Brain (organoid and tissue), 16 donors: ENCODE measurements at places on chromosomes 12 and 14.

DNA sequence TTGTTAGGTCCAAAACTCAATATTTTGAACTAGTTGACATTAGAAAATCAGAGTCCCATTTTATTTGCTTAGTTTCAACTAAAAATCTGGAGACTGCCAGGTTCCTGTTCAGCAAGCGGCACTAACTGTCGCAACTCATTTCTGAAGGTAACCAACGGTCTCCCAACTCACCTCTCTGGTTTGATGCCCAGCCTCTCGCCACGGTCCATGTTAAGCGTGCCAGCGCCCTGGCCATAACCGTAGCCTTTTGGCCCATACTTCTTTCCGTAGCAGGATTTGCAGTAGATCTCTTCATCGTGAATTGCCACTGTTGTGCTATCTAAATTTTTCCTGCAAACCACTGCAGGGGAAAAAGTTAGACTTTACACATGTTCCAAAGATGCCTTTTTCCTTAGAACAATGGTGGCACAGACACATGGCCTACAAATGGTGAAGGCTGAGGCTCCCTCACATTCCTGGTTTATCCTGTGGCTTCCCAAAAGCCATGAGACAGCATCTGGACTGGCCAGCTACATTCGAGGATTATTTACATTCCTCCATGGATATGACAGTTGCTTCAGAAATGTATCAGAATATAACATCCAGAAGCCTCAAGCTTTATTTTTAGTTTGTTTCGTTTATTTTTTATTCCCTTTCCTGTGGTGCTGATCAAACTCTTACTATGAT is 15.7 kb downstream of the CSRP2 start:
- DNase-seq = no peak

GRCh38 chr14:86739761-86740160 is 1209.8 kb downstream of the FLRT2 start:
- DNase-seq = no peak

GRCh38 chr14:71486279-71486678 is 445.9 kb upstream of the RGS6 start:
- no peak for DNase-seq

GRCh38 chr12:63103494-63104131 is 47.4 kb downstream of the AVPR1A start:
- peak; percentile 61 for DNase-seq

- no peak for DNase-seq
Observed at GRCh38 chr12:108784270-108784669, 53.0 kb upstream of the CORO1C start.

DNA sequence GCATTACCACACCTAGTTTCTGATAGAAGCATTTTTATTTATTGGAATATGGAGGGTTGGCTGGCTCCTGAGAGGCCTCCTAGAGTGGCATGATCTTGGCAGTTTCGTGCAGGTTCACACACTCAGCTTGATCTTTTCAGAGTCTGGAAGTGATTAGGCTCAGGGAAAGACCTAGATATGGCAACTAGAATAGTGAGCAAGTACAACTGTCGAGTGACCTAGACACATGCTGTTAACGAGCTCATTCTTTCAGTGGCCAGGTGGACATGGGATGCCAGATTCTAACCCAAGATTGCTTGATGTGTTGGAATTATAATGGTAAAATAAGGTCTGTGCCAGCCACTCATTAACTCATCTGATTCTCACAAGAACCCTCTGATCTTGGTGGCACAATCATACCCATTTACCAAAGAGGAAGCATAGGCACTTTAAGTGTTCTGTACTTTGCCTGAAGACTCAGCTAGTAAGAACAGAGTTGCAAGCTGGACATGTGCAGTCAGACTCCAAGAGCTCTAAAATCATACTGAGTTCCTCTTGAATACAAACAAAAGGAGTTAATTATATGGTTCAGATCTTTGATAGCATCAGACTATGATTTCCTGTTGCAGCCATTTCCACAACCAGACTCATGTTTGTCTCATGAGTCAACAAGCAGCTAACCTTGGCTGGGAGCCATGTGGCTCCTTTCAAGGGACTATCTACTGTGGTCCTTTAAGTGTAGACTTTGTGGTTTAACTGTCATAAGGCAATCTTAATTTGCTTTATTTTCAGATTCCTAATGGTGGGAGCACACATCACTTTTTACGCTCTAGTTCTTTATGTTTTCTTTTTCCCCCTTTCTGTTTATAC is 144.2 kb downstream of the PLEKHA5 start:
- DNase-seq = no peak

- no peak for DNase-seq
Observed at GRCh38 chr14:104443391-104444158, 136.0 kb upstream of the C14orf180 start.

DNA sequence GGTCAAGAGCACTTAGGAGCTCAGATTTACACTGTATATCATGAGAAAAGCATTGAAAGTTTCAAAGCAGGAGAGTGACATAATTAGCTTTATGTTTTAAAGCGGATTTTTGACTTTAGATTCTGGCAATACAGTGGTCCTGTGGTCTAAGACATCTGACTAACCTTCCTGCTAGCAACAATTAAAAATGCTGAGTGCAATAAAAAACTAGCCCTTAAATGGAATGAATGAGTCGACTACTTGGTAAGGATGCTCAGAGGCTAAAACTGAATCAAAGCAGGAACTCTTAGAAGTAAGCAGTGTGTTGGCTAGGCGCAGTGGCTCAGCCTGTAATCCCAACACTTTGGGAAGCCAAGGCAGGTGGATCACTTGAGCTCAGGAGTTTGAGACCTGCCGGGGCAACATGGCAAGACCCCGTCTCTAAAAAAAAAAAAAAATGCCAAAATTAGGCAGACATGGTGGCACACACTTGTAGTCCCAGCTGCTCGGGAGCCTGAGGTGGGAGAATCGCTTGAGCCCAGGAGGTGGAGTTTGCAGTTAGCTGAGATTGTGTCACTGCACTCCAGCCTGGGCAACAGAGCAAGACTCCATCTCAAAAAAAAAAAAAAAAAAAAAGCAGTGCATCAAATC is 18.9 kb downstream of the BICD1 start:
- DNase-seq = no peak

GRCh38 chr12:93402333-93403311 is 24.9 kb downstream of the NUDT4 start:
- DNase-seq = no peak

DNA sequence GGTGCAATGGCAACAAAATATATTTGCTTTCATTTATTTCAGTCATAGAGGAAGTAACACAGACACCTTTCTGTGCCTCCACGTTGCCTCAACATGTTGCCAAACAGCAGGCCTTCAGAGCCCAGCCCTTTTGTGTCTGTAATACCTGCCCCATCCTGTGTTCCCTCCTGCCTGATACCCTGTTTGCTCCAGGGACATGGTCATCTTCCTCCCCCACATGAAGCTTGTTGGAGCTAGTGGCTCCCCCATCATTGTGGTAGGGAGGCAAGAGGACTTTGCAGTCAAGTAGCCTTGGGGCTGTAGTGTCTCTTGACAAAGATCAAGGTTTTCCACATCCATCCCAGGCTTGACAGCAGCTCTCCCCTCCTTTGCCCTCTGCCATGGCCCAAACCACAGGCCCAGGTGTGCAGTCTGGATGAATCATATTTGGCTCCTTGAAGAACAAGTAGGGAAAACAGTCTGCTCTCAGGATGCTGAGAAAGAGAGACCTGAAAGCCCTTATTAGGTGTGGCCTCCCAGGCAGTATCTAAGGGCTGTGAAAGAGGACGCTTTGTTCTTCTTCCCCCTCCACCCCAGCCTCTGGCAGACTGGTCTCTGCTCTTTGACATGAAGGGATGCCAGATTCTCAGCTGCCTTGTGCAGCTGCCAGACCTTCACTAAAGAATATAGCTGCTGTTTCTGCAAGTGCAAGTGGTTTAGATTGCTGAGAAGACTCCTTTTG is 329.0 kb downstream of the C12orf75 start:
- peak; percentile 51 for DNase-seq

DNA sequence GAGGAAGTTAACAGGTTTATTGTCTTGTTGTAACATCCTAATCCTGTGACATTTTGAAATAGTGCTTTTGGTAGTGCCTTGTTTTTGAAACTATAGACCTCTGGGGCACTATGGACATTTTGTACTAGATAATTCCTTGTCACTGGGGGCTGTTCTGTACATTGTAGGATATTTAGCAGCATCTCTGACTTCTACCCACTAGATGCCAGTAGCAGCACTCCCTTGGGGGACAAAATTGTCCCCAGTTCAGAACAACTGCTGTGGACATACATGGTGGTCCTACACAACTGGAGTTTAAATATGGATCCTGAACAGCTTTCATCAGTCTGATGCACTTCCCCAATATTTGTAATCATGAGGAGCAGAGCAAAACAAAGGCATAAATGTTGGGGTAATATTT is 264.7 kb downstream of the RAD51B start:
- no peak for DNase-seq

DNA sequence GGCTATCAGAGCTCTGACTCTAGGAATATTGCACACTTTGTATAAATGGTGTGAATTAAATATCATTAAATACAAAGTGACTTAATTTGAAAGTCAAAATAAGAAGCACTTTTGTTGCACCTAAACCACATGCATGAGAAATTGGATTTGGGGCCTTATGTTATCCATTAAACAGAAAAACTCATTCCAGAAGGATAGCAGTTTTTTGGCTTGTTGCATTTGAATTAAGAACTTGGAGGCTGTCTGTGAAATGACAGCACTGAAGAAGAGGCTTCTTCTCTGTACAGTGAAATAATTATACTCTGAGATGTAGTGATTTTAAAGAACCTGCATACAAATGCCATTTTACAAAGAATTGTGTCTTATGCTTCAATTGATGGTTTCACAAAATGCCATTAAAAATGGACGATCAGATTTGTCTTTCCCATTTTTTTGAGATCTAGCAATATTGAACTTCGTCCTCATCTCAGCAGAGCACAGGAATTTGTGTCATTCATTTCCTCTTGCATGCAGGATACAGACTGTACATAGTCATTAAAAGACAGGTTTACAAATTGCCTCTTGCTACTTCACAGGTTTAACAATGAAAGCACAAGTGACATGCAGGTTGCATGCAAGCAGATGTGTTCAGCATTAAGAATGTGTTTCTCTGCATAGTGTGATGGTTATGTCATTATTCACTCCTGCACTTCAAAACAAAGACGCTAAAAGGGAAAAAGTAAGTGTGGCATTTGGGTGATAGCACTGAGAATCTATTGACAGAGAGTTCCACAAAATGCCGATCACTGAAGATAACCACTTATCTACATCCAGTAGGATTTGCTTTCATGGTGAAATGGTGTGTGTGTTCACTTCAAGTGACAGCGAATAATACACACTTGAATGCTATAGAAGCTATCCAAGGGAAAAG is 35.9 kb upstream of the PYGL start:
- DNase-seq = peak; percentile 83

DNA sequence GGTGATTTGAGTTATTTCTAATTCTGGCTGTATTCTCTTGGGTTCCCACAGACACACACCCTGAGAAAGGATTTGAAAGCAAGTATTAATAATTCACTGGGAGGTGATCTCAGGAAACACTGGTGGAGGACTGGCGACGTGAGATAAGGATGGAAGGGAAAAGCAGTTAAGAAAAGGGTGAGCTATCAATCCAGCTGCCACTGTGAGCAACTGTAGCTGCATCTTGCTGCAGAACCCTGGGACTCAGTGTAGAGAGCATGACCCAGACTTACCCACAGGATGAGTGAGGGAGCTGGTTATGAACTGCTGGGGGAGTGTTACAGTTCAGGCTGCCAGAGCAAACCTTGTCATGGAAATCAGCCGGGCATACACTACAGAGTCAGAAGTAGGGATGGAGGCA is 71.9 kb downstream of the RESF1 start:
- DNase-seq = no peak

DNA sequence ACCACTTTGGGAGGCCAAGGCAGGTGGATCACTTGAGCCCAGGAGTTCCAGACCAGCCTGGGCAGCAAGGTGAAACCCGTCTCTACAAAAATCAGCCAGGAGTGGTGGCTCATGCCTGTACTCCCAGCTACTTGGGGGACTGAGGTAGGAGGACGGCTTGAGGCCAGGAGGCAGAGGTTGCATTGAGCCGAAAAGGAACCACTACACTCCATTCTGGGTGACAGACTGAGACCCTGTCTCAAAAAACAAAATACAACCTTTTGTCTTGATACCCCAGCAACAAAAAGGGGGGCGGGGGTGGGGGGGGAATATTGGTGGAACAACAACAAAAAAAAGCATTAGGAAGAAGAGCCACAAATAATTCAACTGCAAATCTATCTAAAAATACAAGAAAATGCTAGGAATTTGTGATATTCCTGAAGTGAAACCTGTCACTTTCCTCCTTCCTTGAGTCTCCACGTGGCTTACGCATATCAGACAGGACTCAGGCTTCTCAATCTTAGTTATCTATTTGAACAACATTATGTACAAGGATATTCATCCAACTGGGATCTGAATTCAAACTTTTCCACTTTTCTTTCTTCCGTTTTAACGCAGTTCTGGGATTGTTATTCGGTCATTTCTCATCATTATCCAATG is 1.3 kb downstream of the R3HDM2 start:
- no peak for DNase-seq

DNA sequence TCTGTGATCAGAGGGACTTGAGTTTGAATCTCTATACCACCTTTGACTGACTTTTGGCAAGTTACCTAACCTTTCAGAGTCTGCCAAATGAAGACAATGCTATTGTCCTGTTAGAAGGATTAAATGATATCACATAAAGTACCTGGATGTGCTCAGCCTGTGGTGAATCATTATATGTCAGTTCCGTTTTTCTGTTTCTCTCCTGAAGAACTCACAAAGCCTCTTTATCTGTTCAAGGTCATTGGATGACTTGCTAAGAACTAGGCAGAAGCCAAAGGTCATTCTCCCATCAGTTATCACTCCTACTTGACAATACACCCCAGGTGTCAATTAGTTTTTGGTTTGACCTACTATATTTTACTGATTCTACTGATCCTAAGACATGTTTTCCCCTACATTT is 174.6 kb downstream of the CACNA1C start:
- DNase-seq = no peak
